Cardiac muscle cell (in vitro differentiated cells and primary cell): ENCODE measurements at places on chromosomes 2 and 18.

DNA sequence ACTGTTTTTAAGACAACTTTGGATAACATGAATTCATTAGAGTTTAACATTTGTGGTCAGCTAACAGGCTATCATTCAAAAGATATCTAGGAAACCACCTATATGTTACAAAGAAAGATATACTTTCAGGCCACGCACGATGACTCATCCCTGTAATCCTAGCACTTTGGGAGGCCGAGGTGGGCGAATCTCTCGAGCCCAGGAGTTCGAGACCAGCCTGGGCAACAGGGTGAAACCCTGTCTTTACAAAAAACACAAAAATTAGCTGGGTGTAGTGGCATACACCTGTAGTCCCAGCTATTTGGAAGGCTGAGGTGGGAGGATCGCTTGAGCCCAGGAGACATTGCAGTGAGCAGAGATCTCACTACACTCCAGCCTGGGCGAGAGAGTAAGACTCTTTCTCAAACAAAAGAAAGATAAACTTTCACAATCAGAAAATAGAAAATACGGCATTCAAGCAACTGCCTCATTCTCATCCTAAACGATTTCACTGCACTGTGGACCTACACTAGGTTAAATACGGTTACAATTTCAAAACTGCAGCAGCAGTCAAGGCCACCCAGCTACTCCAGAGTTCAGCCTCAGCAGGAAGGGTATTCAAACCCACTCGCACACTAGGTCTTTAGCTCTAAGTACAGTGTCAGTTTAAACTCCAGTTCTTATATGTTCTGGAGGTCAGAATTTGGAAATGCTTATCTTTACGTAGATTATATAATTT is 250.0 kb upstream of the SLC39A10 start:
- H3K4me1 ChIP-seq = no peaks in the 10 kb centered on the region
- H3K4me3 ChIP-seq = no peak overlapping the region
- H3K36me3 ChIP-seq = no peaks in the 10 kb centered on the region
- no peaks in the 10 kb centered on the region for H3K27me3 ChIP-seq
- H3K27ac ChIP-seq = no peak overlapping the region
- DNase-seq = no peak

- H3K36me3 ChIP-seq = no peaks in the 10 kb centered on the region
- DNase-seq = no peak
- H3K27ac ChIP-seq = no peak overlapping the region
- H3K4me1 ChIP-seq = peaks cover 7% of the 10 kb centered on the region
Measured at GRCh38 chr2:138324068-138324771, 177.3 kb upstream of the SPOPL start.

DNA sequence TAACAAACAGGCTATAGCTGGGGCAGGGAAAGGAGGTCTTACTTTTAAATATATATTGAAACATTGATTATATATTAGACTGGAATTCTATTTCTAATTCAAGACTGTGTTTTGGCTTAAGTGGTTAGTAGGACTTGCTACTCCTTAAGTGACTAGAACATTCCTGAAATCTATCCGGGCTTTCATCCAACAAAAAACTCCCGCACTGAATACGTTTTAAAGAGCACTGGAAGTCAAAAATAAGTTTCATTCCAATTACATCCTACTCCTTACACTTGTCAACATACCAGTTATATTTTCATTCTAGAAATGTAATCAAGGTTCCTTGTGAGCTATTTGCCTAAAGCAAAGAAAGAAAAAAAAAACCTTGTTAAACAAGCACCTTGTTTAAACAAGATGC is 204.6 kb downstream of the SP3 start:
- H3K36me3 ChIP-seq = no peaks in the 10 kb centered on the region
- no peak overlapping the region for H3K4me3 ChIP-seq
- no peaks in the 10 kb centered on the region for H3K27me3 ChIP-seq
- H3K27ac ChIP-seq = no peak overlapping the region

DNA sequence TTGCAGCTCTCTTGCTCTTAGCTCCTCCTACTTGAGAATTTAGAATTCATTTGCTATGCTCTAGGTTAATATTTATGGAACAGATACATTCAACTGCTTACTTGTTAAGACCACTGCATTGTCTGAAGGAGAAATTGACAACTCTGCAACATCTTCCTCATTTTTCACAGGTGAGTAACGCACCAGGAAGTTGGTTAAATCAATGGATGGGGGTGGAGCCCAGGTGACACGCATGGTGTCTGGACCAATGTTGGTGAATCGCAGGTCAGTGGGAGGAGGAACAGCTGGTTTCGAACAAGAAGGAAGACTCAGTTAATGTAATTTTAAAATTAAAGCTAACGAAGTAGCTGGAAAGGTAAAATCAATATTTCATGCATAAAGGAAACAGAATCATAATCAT is 44.3 kb downstream of the FN1 start:
- no peaks in the 10 kb centered on the region for H3K27me3 ChIP-seq
- H3K4me3 ChIP-seq = no peak overlapping the region
- H3K4me1 ChIP-seq = no peaks in the 10 kb centered on the region
- no peak for DNase-seq

DNA sequence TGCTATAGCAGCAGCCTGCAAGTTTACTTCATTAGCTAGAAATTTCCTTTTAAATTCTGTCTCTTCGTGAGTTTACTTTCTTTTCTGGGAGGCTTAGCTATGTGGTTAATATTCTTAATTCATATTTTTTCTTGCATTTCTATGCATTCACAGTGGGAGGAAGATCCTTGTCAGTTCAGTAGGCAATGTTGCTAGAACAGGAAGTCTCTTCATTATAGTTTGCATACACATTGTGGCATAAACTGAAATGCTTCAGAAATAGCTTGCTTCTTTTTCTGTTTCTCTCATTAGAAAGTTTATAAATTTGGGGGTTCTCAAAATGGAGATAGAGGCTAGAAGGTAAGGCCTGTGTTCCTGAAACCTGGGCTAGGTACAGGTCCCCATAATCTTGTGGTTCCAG is 8.1 kb upstream of the ARHGAP15 start:
- no peak for DNase-seq
- H3K4me1 ChIP-seq = no peaks in the 10 kb centered on the region
- no peaks in the 10 kb centered on the region for H3K27me3 ChIP-seq
- no peak overlapping the region for H3K27ac ChIP-seq
- no peaks in the 10 kb centered on the region for H3K36me3 ChIP-seq
- H3K4me3 ChIP-seq = no peak overlapping the region

DNA sequence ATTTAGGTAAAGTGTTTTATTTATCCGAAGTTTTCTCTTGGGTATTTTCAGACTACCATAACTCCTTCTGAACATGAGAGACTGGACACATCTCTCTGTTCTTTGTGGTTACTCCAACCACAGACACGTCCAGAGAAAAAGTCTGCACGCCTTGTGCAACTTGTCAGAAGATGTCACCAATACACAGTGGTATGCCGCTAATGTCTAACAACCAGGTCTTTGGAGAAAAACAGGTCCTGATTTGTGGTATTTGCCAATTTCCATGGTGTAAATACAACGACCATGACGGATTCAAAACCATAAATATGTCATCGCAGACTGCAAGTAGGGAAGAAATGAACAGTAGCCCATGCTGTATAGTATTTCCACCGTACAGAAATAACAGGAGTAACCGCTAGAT is 620.6 kb upstream of the ID2 start:
- H3K4me1 ChIP-seq = no peaks in the 10 kb centered on the region
- H3K27ac ChIP-seq = no peak overlapping the region
- no peak overlapping the region for H3K4me3 ChIP-seq
- no peak for DNase-seq
- no peaks in the 10 kb centered on the region for H3K36me3 ChIP-seq

GRCh38 chr2:38076710-38077430 is 919 bp upstream of the CYP1B1 start:
- no peak overlapping the region for H3K27ac ChIP-seq
- H3K36me3 ChIP-seq = no peaks in the 10 kb centered on the region
- H3K27me3 ChIP-seq = peaks cover 59% of the 10 kb centered on the region
- peaks cover 3% of the 10 kb centered on the region for H3K4me1 ChIP-seq
- peak; percentile 89 for DNase-seq
- peak overlapping the region; percentile 44 for H3K4me3 ChIP-seq

- H3K4me3 ChIP-seq = no peak overlapping the region
- H3K36me3 ChIP-seq = no peaks in the 10 kb centered on the region
Measured at GRCh38 chr2:34705551-34706247, 1106.6 kb upstream of the FAM98A start.

DNA sequence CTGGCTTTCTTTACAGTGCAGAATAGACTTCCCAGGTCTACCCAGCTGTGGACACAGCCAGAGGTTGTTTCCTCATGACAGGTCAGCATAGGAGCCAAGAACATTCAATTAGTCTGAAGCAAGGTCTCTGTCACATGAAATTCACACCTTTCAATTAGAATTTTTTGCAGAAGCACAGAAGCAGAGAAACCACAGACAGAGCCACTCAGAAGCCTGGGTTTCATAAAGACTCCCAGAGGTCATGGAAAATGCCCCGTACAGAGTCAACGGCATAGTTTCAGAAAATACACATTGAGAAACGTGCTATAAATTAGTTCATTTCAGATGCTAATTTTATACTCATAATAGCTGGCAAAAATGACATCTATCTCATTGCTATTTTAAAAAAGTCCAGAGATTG is 87.0 kb upstream of the TMEM200C start:
- H3K27ac ChIP-seq = no peak overlapping the region
- no peak overlapping the region for H3K4me3 ChIP-seq
- DNase-seq = no peak
- H3K27me3 ChIP-seq = no peaks in the 10 kb centered on the region

DNA sequence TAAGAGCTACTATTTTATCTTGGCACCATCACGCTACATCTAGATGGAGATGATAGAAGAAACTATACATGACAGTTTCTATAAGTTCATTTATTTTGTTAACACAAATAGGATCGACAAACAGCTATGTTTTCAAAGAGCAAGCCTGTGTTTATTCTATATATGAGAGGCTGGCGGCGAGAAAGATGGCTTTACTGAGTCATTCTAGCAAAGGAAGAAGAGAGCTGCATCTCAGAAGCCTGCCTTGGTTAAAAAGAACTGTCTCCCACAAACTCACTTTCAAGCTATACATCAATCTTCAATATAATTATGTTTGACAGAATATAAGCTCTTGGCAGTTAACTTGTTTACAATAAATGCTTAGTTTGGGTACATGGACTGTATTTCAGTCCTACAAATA is 13.0 kb downstream of the SATB2 start:
- H3K36me3 ChIP-seq = no peaks in the 10 kb centered on the region
- H3K4me3 ChIP-seq = no peak overlapping the region
- peaks cover 3% of the 10 kb centered on the region for H3K4me1 ChIP-seq
- no peak for DNase-seq
- H3K27ac ChIP-seq = no peak overlapping the region
- H3K27me3 ChIP-seq = no peaks in the 10 kb centered on the region

GRCh38 chr2:217065695-217066405 is 206.0 kb upstream of the TNP1 start:
- no peak overlapping the region for H3K4me3 ChIP-seq
- H3K36me3 ChIP-seq = no peaks in the 10 kb centered on the region
- peaks cover 14% of the 10 kb centered on the region for H3K4me1 ChIP-seq
- H3K27ac ChIP-seq = no peak overlapping the region
